ENCODE measurements at places on chromosomes 2 and 18. TPM values are rescaled to one million over a fixed set of nuclear protein-coding genes. Genes with fewer than 3 reads are reported as not detected.

The FLACC1 gene
- total RNA-seq: 2.3 TPM

- no peaks in the 10 kb centered on the region for H3K27me3 ChIP-seq
- no peaks in the 10 kb centered on the region for H3K4me1 ChIP-seq
- DNase-seq: no peak
- no peak overlapping the region for H3K4me3 ChIP-seq
- H3K36me3 ChIP-seq: no peaks in the 10 kb centered on the region
- no peak overlapping the region for H3K27ac ChIP-seq
Observed at GRCh38 chr2:241112592-241112991, 10.5 kb upstream of the MTERF4 start.

DNA sequence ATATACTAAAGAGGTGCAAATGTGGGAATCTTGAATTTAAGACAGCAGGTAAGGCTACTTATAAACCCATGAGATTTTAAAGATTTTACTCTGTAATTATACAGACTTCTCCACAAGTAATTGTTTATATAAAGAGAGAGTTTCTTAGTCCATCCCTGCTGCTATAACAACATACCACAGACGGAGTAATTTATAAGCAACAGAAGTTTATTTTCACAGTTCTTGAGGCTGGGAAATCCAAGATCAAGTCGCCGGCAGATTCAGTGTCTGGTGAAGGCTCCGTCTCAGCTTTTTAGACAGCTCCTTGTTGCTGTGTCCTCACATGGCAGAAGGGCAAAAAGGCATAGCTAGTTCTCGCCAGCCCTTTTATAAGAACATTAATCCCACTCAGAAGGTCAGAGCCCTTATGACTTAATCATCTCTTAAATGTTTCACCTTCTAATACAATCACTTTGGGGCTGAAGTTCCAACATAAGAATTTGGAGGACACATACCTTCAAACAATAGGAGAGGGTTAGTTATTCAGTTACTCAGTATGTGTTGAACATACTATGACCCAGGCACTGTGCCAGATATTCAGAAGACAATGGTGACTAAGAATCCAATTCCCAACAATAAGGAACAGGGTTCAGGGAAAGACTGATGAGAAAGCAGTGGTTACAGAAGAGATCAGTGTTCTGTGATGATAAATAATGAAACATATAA, 466.0 kb downstream of the RIT2 start:
- H3K36me3 ChIP-seq: no peaks in the 10 kb centered on the region
- DNase-seq: peak; percentile 6
- H3K4me3 ChIP-seq: no peak overlapping the region
- H3K27ac ChIP-seq: no peak overlapping the region
- H3K4me1 ChIP-seq: no peaks in the 10 kb centered on the region

The EHD3 gene
- 31.7 TPM for total RNA-seq

Measured in GM23248 (cell line).